ENCODE measurements at places on chromosomes 16 and 17.

- DNase-seq = no peak
Measured at GRCh38 chr17:20223808-20224328, 214.7 kb downstream of the SPECC1 start.

- no peak for DNase-seq
Measured at GRCh38 chr17:21162394-21162775, 35.6 kb downstream of the DHRS7B start.

DNA sequence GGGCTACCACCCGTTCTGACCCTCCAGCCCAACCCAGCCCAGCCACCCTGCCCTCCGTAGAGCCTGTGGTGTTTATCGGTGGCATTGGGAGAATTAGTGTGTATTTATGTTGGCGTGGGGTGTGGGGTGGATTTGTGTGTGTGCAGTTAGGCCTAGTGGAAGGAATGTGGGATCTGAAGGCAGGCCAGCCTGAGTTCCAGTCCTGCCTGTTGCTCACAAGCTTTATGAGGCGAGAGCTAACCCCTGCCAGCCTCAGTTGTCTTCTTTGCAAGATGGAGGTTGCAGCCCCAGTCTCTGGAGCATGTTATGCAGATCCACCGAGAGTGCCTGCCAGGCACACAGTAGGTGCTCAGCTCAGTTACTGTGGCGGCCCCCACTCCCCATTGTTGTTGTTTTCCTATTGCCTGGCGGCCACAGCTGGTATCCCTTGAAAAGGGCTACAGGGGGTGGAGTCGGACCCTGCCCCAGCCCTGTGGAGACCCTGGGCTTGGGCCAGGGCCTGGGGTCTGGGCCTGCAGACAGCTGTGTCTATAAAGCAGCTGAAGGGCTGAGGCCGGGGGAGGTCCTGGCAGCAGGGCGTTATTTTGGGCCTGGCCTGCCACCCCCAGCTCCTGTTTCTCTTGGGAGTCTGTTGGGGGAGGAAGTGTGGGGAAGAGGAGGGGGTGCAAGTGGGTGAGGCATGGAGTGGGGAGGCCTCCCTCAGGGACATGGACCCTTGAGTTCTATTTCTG is 5.1 kb downstream of the ERBB2 start:
- no peak for DNase-seq

GRCh38 chr16:27476240-27476639 is 73.5 kb downstream of the GTF3C1 start:
- DNase-seq = no peak

GRCh38 chr17:41537990-41538389 is 9.9 kb upstream of the KRT19 start:
- no peak for DNase-seq

GRCh38 chr16:71792176-71792575 is 16.5 kb downstream of the AP1G1 start:
- DNase-seq = no peak

- no peak for DNase-seq
Measured at GRCh38 chr17:40068584-40068916, 5.8 kb downstream of the THRA start.

DNA sequence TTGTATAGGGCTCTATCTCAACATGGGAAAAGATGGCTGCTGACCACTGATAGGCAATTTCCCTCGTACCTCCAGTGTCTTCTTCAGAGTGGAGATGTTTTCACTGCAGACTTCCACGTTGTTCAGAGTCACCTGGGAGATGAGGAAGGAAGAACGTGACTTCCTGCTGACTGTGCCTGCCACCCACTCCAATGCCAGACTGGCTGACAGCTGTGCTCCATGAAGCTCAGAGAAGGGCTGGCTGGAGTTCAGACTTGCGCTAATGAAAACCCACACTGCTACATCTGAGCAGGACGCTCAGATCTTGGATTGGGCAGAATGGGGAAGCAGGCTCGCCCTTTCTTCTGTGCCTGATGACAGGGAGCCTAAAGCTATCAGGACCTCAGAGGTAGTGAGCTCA is 33.1 kb downstream of the COG4 start:
- DNase-seq = no peak

GRCh38 chr17:80531400-80531799 is 13.2 kb upstream of the RPTOR start:
- no peak for DNase-seq

- no peak for DNase-seq
Measured at GRCh38 chr17:13851889-13852288, 217.4 kb upstream of the COX10 start.

DNA sequence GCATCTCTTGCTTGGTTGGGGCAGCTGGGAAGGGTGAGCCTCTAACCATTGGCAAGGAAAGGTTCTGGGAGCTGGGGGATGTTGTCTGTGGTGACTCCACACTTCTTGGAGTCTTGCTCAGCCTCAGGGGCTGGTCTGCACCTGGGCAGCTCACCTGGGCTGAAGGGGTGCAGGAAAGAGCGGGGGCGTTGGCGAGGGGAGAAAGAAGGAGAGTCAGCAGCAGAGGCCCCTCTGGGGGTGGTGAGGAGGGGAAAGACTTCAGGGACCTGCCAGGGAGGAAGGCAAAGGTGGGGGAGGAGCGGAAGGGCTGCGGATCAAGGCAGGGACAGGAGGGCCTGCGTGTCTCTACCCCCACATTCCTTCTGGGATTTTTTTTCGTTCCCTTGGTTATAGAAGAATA is 47.7 kb downstream of the CCDC42 start:
- no peak for DNase-seq

- no peak for DNase-seq
Measured at GRCh38 chr16:30041841-30042240, 10.8 kb upstream of the TLCD3B start.

DNA sequence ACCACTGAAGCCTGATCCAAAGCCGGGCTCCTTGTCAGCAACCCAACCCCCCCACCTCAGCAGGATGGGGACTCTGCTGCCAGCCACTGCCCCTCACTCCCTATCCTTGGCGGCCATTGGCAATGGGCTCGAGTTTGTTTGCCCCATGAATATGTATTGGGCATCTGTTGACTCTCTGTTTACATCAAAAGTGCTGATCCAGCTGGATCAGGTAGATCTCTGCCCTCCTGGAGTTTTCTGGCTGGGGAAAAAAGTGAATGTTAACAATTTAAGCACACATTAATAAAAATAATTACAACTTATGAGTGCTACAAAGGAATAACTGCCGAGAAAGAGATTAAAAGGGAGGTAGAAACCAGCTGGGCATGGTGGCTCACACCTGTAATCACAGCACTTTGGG is 62.5 kb downstream of the ATP2C2 start:
- DNase-seq = no peak

GRCh38 chr17:30805944-30806456 is 18.5 kb downstream of the CRLF3 start:
- DNase-seq = no peak

GRCh38 chr17:31417051-31417792 is 25.7 kb downstream of the RAB11FIP4 start:
- DNase-seq = no peak

DNA sequence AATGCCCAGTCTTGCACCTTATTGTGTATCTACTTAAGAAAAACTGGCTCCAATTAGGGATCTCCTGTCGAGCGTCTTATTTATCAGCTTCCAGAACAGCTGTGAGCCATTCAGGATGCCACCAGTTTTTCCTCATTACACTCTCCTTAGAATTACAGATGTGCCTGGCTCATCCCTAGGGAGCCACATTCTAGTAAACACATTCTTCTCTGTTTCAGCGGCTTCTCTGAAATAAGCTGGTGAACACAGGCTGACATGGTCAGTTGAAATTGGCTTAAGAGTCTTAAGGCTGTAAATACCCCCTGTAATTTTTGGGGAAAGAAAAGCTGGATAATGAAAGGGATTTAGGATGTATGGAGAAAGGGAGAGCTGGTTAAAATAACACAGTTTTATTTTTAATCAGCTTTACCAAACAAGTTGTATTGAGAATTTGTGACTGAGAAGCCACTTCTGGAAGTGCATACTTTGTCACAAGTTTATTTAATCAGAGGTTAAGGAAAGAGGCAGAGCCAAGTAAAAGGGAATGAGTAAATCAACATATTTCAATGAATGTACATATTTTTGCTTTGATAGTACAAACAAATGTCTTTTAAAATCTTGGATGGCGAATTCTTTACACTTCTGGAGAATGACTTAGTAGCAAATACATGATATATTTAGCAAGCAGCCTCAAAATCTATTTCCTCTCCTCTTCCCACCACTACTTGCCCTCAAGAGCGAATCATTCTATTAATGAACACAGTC is 562.0 kb upstream of the GOT2 start:
- no peak for DNase-seq

- DNase-seq = peak; percentile 8
Measured at GRCh38 chr16:74107795-74108610, 188.6 kb upstream of the PSMD7 start.

DNA sequence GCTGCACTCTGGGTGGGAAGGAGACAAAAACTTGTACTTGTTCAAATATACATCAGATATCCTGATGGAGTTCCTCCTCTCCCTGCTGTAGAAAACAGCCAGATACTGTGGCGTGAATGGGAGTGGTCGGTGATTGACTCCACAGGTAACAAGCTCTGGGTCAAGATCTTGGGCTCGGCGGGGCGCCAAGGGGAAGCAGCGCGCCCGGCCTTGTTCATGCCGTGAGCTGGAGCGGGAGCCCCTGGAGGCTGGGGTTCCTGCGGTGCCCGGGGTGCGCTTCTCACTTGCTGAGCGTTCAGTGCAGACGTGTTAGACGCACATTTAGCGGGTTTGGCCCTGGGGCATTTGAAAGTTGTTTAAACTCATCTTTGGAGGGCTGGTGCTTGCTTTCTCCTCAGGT is 44.4 kb downstream of the BANP start:
- no peak for DNase-seq

DNA sequence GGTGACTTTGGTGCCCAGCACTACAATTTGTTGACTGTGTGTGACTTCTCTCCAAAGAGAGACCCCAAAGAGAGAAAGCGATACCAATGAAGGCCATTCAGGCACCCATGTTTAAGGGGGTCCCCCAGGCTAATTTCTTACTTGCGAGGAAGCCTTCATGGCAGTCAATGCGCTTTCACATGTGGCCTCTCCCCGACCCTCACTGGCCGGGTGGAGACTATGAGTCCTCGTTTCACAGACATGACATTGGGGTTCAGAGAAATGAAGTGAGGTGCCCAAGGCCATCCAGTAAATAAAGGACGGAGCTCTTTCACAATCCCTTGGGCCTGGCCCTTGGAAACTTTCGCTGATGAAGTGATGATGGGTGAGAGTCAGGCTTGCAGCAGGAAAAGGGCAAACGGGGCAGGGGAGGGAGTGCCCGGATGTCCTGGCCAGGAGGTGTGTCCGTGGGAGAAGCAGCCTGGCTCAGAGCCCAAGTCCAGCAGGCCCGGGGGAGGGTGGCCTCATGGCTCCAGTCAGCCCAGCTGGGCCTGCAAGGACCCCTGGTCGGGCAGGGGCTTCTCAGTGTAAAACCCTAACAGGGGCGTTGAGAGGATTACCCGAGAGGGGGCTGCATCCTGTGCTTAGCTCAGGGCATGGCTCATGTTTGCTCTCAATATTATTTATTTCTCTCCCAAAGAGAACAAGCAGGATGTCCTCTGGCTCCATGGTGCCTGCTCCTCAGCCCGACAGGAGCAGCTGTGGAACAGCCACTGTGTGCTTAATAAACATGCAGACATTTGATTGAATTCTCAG is 14.7 kb downstream of the TBX2 start:
- no peak for DNase-seq

- DNase-seq = no peak
Measured at GRCh38 chr16:4179020-4179419, 62.8 kb upstream of the ADCY9 start.

- DNase-seq = no peak
Measured at GRCh38 chr16:82638095-82638798, 11.5 kb downstream of the CDH13 start.
